Activated B cell treated with CpG ODN at 0.5 μM for 24 hours (primary cell): ENCODE measurements at places on chromosomes 3 and 15.
A peak's percentile ranks its signal among the peaks of the same experiment; 100 is the strongest.

- DNase-seq = peak; percentile 76
Observed at GRCh38 chr3:69080233-69080920, at the start of gene UBA3. Gene UBA3 (minus strand): TSS chr3:69080365. CDS start chr3:69080353, 12 bp downstream.

DNA sequence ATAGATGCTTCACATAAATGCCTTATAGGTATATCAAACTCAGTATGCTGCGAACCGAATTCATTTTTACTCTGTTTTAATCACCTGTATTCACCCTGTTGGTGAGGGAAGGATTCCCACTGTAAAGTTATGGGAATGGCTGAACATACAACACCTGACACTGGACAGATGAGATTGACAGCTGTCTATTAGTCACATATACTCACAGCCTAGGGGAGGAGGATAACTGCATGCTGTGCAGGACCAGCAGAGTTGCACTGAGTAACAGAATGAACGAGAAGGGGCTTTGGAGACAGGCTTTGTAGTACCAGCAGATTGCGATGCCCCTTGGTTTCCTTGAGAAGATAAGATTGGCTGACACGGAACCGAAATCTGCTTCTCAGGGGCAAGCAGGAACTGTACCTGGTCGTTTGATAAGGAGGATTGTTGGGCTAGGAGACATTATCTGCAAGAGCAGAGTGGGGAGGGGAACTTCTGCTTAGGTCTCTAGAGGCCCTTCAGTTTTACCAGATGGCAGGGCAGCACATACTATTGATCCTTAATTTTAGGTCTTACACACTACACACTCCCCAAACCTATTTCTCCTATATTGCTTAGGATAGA lies 43.5 kb upstream of the SLC22A13 start:
- DNase-seq = no peak

DNA sequence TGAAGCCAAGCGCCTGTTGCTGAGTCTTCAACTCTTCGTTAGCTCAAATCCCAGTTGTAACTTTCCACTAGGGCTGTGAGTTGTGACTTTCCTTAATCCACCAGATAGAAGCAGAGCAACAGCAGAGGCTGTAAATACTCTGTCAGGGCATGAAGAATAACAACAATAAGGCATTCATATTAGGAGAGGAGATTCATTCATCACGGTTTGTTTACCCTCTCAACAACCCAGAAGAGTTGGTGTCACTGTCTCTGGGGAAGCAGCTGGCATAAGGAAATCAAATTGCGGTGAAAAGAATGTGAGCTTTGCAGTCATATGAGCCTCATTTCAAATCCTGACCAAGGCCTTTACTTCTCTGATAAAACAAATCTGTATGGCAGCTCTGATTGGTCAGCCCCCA lies 184.8 kb downstream of the SHQ1 start:
- DNase-seq = no peak

- DNase-seq = no peak
Observed at GRCh38 chr15:31811641-31812040, 218.7 kb upstream of the CHRNA7 start.

DNA sequence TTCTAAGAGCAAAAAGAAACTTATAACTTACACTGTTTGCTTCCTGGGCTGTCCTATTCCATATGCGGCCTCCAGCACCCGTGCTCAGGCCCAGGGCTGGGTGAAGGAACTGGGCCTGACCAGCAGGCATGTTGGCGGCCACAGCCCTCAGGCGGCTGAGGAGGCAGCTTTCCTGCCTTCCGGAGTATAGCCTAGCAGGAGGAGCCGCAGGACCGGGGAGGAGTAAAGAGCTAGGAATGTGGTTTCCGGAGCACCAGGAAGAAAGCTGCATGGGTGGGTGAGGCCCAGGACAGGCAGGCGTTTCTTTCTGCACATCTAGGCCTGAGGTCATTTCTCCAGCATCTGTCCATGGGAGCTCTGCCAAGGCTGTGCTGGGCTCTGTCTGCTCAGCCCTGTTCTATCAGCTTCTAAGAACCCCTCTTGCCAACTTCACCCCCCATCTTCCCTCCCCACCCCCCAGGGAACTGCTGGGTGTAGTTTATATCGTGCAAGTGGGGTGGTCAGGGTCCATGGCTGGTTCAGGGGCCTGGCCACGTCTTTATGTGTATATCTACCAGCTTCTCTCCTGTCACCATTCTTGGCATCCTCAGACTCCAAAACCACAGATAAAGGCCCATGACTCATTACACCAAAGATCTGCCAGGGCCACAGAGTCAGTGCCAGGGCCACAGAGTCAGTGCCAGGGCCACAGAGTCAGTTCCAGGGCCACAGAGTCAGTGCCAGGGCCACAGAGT lies 7.8 kb upstream of the KIF7 start:
- no peak for DNase-seq

- DNase-seq = no peak
Observed at GRCh38 chr3:14801031-14801430, 17.7 kb upstream of the FGD5 start.

- DNase-seq = no peak
Observed at GRCh38 chr15:87781959-87782625, 474.4 kb downstream of the NTRK3 start.

DNA sequence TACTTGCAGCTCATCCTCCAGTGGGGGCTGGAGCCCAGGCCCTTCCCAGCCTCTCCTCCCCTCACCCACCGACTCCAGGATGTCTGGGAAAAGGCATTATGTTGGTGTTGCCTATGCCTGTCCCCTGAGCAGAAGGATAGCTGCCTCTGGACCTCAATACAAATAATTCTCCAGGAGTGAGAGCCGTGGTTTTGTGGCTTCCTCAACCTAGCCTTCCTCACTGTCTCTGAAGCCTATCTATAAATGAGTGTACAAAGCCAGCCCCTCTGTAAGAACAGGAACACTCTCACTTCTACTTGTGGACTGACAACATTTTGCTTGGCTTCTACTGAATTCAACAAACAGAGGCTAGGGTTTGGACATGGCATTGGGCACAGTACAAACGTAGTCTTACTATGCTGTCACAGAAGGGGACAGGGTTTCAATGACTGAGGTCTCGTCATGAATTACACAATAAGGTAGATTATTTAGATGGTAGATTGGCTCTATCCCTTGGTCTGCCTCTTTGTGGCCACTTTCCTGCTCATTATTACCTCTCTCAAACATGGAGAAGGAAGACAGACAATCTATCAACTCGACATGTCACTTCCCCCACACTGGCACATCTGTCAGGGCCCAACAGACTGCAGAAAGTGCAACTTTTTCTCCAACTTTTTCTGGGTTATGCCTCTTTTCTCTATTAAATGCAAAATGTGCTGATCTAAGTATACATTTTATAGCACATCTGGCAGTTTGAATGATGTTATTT lies 82.8 kb upstream of the MEX3B start:
- DNase-seq = no peak
